Activated CD4-positive, alpha-beta T cell treated with anti-CD3 and anti-CD28 coated beads, Interleukin-2, amount 50 U/mL, for 24 hours (primary cell): ENCODE measurements at places on chromosomes 12 and 14.

GRCh38 chr12:92382383-92382878, 236.8 kb upstream of the BTG1 start:
- DNase-seq: no peak

DNA sequence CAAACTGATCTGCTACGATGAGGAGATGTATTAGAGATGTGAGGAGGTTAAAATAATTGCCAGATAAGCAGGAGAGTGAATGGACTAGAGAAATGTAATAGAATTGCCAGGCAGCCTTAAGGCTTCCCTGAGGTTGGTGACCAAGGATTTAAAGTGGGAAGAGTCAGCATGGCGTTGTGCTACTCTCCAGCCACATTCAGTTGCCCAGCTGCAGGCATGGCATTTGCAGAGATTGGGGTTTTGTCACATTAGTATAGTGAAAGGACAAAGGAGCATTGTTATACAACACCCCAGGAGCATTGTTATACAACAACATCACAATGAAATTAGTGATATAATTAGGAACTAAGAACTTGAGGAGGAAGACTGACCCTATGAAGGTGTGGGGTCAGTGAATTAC, 31.7 kb downstream of the MARK3 start:
- no peak for DNase-seq

DNA sequence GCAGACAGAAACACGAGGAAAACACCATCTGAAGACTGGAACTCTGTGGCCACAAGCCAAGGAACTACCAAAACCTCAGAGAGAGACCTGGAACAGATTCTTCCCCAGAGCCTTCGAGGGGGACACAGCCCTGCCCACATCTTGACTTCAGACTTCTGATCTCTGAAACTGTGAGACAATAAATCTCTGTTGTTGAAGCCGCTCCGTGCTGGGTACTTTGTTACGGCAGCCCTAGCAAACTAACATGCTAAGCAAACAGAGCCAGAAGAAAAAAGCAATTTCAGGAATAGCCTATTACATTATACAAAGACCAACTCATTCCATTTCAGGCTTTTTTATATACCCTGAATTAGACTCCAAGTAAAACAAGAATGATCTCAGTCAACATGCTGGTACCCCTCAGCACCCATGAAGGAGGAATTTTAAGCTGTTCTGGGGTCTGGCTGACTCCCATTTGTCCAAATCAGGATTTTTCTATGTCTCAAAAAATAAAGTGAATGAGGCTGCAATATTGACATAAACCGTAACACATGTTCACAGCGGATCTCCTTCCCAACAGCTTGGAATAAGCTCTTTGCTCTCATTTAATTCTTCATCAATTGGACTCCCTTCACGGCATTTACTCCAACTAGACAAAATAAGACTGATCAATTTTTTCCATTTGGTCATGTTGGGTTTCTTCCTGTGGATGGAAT, 190.1 kb downstream of the FOXN3 start:
- DNase-seq: no peak

- DNase-seq: no peak
These were observed 71.9 kb upstream of the NCOR2 start for GRCh38 chr12:124639122-124639806.

GRCh38 chr14:34069854-34070582, 119.1 kb upstream of the EGLN3 start:
- no peak for DNase-seq

DNA sequence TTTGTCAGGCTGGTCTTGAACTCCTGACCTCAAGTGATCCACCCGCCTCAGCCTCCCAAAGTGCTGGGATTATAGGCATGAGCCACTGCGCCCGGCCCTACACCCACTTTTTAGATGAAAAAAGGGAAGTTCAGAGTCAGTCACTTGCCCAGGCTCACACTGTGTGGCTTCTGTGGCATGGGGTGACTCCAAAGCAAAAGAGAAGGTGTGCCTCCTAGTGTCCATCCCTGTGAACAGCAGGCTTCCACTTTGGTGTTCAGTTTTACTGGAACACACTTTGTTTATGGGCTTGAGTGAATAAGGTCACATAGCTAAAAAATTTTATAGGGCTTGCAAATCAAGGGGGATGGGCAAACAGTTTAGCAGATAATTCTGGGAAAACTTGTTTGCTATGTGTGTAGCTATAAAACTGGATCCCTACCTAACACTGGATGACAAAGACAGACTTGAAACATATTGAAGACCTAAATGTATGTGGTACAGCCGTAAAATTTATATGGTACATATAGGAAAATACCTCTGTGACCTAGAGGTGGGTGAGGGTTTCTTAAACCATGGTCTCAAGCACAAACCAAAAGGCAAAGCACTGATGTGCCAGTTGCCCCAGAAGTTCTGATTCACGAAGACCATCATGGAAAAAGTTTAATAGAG, 54.9 kb downstream of the EID3 start:
- peak; percentile 31 for DNase-seq

DNA sequence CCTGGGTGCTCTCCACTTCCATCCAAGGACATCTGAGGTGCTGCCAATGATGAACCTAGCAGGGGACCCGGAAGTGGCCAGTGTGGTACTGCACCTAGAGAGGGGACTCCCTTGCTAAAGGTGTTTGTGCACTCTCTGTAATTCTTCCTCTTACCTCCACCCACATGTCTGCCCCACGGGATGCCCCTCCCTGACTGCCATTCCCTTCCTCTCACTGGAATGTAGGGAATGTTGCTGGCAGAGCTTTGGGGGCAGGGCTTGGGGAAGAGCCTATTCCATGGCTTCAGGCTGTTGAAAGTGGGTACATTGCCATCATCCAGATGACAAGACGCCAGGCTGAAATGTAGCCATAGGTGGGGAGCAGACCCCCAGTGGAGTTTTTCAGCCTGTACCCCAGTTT, 153.2 kb downstream of the SMOC1 start:
- DNase-seq: no peak

GRCh38 chr14:23562822-23563472, 4.6 kb downstream of the AP1G2 start:
- DNase-seq: peak; percentile 46

DNA sequence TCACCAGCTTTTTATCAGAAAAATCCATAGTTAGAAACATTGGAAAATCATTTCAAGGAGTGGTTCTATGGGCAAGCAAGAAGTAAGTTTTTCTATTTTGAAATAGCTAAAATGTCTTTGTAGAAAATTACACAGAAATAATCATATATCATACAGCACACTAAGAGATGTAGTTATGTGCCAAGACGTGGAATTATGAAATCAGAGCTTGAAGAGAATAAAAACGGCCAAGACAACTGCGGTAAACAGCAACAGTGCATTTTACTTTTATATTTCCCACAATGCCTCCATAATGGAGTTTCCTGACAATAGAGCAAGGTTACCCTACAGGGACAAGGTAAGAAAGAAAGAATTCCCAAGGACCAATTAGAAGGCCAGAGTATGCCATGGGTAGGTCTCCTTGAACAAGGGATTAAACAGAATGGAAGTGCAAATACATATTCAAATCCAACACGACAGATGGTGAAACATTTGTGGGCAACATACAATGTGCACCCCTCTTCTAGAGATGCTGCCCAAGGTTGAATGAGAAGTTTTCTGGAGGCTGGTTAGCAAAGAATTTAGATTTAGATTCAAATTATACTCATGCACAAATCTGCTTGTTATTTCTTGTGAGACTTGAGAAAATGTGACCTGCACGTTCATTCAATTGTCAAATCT, 76.1 kb upstream of the BTG1 start:
- no peak for DNase-seq

GRCh38 chr14:37594238-37594970, 645 bp downstream of the FOXA1 start:
- no peak for DNase-seq

DNA sequence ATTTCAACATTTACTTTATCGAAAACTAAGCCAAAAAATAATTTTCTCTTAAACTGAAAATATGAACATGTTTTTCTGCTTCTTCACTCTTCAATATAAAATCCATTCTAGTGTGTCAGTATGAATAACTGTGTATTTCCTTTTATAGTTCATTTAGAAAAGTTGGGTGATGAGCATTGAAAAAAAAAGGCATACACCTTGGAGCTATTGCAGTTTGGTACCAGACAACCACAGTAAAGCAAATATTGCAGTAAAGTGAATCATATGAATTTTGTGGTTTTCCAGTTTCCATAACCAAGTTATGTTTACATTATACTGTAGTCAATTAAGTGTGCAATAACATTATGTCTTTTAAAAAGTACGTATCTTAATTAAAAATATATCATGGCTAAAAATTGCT, 195.0 kb upstream of the FOXG1 start:
- DNase-seq: no peak

GRCh38 chr12:90945070-90945649, 9.8 kb downstream of the CCER1 start:
- DNase-seq: no peak

GRCh38 chr14:23306412-23307145, at the start of gene BCL2L2:
Gene BCL2L2, plus strand, starts transcription at chr14:23306833. Its CDS starts 935 bp downstream, at chr14:23307768.
- DNase-seq: no peak

DNA sequence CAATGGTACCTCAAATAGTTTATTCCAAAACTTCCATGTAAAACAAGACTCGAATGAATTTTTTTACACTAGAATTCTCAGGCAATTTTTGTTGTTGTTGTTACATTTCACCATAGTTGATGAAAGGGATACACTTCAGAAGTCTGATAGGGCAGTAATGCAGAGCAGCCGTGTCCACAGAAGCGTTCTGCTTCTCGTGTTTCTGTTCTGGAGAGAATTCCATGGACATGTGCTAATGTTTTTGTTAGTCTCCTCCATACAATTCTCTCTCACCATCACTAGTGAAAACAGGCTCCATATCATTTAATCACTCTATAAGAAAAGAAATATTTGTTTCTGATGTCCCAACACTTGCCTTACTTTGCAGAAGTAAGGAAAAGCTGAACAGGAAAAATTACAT, 606.1 kb downstream of the SLC16A7 start:
- no peak for DNase-seq

DNA sequence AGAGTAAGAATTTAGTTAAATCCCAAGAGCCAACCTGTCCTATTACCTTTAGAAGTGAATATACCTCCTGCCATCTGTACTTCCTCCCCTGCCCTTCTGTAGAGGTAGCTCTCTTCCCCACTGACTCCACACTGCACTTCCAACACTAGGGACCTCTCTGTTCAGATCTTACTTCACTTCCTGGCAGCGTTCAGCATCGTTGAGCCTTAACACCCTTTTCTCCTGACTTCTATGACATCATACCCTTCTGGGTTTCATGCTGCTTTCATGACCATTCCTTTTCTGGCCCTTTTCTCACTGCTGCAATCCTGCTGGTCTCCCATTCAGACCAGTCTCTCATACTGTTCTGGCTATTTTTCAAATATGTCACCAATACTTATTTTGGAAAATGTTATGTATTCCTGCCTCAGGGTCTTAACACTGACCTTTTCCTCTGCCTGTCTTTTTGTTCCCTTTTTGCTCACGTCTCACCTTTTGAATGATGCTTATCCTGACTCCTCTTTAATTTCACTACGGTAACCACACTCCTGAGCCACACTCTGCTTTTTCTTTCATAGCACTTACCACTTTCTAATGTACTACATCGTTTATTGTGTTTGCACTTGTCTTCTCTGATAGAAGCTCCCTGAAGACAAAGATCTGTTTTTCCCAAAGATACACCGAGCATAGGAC, 67.6 kb downstream of the PLEKHA5 start:
- no peak for DNase-seq

- no peak for DNase-seq
These were observed 193.6 kb upstream of the NUDT4 start for GRCh38 chr12:93183940-93184671.

- no peak for DNase-seq
These were observed 101.1 kb upstream of the PLEKHG7 start for GRCh38 chr12:92601680-92602079.

- DNase-seq: no peak
These were observed 96.3 kb downstream of the ST8SIA1 start for GRCh38 chr12:22238211-22238610.

GRCh38 chr12:126681676-126682075, 1585.3 kb upstream of the TMEM132C start:
- no peak for DNase-seq

GRCh38 chr14:94303111-94303510, 10.0 kb upstream of the SERPINA10 start:
- DNase-seq: no peak

- no peak for DNase-seq
These were observed 58.1 kb upstream of the PRMT8 start for GRCh38 chr12:3432868-3433267.

DNA sequence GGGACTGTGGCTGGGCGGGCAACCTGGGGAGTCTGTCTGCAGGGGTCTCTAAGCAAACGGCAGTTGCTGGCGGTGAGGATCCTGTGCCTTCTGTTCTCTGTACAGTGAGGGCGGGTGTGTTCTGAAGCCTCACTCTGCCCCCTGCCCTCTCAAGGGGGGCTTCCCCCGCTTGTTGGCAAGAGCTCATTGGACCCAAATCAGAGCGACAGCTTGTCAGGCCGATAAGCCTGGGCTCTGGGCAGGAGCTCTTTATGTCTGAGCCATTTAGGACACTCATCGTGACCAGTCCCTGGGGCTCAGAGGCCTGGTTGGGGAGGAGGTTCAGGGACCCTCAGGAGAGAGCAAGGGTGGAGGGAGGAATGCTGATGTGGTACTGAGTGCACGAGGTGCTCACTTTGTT, 136.0 kb downstream of the TSPAN9 start:
- no peak for DNase-seq

DNA sequence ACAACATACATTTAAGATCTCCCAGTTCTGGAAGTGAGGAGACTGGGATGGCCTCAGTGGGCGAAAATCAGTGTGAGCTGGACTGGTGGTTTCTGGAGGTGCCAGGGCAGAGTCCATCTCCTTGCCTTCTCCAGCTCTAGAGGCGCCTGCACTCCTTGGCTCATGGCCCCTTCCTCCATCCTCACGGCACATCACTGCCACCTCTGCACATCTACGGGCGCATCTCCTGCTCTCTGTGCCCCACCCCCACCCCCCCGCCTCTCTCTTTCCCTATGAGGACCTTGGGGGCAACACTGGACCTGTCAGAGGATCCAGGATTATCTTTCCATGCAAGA, 62.8 kb upstream of the DIO3 start:
- no peak for DNase-seq

DNA sequence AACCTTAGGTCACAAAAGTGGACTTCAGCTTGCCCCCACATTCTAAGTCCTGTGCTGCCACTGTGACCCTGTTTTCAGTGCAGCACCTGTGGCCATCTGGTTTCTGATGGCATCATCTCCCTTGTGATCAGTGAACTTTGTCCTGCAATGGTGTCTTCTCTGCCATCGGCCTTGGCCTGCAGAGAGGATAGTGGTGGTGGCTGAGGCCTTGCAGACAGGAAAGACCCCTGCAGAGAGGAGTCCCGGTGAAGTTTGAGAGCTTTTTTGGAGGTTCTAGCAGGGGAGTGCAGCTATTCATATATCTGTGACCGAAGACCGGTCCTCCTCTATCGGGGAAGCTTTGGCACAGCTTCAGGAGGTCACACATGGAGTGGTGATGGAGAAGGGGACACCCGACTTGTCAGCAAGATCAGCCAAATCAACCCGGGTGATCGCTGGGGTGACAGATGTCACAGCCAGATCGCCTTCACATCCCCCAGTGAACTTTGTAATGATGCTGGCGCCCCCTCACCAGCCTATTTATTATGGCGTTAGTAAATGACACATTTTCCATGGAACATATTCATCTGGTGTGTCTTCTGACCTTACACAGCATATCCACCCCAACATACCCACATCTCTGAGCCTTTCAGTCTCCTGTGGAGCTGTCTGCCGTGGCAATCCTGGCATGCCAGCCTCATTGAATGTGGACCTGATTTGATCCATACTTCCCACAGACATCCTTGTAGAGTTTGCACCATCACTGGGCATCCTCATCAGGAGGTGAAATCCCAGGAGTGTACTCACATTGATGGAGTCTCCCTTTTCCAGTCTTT, 136.1 kb downstream of the PAPOLA start:
- DNase-seq: no peak
